Hematopoietic multipotent progenitor cell treated with erythropoietin and hydrocortisone succinate and interleukin-3 and kit ligand, for 6 days (in vitro differentiated cells): ENCODE measurements at places on chromosomes 5 and 9.
A peak's percentile ranks its signal among the peaks of the same experiment; 100 is the strongest.

- no peak for DNase-seq
These were observed 346.7 kb upstream of the KLF4 start for GRCh38 chr9:107836300-107836699.

DNA sequence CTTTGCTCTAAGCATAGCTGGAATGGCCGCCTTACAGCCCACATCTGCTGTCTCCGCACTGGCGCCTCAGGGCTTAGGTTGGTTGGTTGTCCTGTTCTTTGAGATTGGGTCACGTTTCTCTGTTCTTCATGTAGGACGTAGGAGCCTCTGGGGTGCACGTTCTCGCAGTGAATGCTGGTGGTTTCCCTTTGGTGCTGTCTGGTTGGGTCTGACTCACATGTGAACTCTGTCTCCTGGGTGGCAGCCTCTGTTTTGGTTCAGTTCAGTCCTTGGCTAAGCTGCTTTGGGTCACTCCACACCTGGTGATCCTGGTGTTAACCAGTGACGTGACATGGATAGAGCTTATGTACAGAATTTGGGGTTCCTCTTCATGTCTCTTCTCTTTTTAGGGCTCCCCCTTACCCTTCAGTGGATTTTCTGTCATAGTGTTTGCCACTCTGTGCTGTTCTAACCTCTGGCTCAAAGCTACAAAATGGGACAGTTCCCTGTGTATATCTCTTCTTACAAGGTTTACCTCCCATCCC, 12.6 kb upstream of the LPCAT1 start:
- DNase-seq, result no peak

- no peak for DNase-seq
These were observed 37.2 kb upstream of the COL15A1 start for GRCh38 chr9:98906273-98907040.

GRCh38 chr9:19471737-19472648, 63.2 kb downstream of the ACER2 start:
- peak; percentile 73 for DNase-seq

DNA sequence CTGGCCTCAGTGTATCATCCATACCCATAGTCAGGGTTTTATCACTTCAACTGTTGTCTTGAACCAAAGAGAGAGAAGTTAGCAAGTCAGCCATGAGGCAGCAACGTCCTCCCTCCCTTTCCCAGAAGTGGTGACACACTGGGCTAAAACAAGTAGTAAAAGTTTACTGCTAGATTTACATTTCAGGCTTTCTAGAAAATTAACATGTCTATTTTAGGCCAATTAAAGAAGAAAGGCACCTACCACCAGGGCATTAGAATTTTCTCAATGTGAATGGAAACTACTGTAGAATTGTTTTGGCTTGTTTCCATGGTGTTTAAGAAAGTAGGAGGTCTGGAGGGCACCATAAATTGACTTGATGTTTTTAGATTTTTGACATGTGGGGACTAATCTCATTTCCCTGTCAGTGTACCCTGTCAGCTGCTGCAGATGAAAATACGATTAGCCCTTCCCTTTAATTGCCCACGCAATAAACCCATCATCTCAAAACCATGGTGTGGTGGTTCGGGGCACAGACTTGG, 121.8 kb upstream of the ELL2 start:
- no peak for DNase-seq

- DNase-seq, result no peak
These were observed 46.2 kb downstream of the RECK start for GRCh38 chr9:36082931-36083330.

- DNase-seq, result no peak
These were observed 25.6 kb downstream of the STC2 start for GRCh38 chr5:173302546-173303155.

DNA sequence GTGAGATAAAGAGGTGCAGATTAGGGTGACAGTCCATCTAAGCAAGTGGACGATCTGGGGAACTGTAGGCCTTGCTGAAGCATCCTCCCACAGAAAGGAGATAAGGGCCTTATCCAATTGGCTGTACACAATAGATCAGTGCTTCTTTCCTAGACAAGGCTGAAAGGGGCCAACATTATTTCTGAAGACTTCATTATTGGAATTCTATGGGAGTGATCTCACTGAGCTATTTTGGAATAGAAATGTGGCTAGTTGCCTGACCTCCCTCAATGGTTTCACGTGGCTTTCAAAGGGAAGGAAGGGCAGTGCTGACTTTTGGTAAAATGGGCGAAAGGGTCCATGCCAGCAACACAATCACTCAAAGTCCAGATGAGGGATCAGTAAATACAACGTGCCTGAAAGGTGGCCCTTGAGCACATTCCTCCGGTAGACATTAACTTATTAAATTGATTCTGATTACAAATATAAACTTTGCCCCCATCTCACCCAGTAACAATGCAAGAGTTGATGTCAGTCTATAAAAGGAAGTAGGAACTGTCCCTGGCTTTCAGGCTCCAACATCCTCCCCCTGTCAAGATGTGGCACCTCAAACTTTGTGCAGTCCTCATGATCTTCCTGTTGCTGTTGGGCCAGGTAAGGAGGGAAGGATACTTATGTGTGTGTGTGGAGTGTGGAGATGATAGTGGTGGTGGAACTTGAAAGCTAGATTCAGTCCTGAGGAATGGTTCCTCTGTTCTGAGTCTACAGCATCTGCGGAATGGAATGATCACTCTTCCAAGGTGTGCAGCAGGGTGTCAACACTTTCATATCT, at the start of gene LEAP2:
Gene LEAP2 (plus strand): TSS at position 550 of the 811 bp plus-strand sequence. CDS start 27 bp downstream, at position 577.
- DNase-seq, result peak; percentile 36

DNA sequence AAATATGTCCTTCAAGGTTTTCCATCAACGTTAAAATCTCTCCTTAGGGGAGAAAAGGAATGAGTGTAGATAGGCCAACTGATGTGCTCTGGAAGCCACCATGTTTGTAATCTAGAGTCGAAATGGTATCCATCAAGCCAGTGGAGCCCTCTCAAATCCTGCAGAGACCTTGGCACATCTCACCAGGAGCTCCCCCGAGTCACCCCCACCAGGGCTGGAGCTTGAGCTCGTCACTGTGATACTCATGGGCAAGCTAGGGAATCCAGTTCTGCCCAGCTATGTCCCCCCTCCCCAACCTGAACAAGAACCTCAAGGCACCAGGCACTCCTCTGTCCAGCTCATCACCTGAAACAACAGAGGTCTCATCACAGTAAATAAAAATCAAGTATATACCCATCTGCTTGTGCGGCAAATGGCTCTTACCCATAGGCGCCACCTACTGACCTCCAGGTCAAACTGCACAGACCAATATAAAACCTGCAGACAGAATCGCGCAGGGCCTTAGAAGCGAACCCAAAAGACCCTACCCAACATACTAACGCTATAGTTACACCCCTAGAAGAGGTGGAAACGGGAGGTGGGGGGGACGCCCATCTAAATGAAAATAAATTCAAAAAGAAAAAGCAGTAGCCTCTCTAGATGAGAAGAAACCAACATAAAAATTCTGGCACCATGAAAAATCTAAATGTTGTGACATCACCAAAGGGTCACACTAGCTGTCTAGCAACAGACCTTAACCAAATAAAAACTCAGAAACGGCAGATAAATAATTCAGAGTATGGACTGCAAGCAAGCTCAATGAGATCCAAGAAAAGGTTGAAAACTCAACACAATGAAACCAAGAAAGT, 75.0 kb downstream of the TTC39B start:
- peak; percentile 59 for DNase-seq

DNA sequence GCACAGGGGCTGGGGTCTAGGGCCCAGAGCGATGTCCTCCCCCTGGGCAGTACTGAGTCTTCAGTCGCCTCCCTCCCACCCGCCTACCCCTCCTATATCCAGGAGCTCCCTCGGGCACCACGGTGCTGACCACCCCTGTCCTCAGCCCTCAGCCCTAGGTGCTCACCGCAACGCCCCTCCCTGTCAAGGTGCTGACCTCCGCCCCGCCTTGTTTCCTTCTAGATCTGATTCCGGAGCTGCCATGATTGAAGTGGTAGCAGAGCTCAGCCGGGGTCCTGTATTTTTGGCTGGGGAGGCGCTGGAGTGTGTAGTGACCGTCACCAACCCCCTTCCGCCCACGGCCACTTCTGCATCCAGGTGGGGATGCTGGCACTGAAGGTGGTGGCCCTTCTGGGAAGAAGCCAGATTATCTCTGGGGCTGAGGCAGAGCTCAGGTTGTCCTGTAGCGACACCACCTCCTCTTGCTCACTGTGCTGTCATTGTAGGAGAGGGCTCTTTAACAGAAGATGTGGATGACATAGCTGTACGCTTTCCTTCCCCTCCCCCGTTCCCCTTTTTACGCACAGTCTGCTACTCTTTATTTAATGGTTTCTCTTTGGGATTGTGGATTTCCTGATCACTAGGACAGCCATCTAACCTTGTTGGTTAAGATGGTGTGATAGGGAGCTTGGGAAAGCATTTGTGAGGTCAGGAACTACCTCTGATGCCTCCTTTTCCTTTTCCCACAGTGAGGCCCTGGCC, 598 bp downstream of the RGP1 start:
- peak; percentile 48 for DNase-seq

DNA sequence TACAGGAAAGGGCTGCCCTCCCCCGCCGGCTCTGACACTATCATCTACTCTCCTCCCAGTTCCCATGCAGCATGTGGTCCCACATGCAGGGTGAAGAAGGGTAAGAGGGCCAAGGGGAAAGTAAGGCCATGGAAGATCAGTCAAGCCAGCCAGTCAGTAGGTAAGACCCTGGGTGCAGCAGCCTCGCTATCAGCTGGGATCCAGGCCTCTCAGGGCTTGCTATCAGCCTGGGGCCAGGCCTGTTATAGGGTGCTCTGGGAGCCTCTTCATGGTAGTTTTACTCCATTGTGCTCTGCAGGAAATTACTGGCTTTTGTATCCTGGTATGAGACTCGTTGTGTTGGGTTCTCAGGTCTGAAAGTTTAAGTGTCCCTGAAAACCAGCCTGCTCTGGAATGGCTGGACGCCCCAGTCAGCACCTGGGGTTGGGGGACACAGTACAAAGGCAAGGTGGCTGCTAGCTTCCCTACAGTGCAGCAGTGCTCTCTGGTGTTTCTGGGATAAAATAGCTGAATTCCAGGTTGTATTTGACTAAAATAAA, 21.4 kb downstream of the SLC22A4 start:
- DNase-seq, result peak; percentile 93

DNA sequence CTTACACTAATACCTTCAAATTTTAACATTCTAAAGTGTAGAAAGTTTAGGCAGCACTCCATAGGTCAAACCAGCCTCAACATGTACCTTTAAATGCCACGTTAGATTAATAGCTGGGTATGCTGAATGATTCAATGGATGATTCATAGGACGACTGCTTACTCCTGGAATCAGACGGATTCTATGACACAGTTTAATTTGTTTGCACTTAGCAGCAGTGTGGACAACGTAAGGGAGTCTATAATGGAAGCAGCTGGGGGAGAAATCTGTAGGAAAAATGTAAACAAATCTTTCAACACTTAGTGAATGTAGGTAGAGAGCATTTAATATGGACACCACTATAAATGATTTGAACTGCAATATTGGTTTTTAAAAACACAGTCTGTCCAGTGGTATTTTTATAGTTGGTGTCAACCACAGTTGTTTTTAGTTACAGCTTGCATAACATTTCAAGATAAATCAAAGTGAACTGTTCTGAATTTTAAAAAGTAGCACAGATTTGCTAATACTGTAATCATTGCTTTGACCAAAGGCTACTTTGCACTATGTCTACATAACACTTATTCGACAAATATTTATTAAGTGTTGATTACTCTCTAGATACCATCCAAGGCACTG, 701.5 kb upstream of the MEF2C start:
- no peak for DNase-seq

GRCh38 chr9:90843525-90843924, 41.9 kb downstream of the SYK start:
- DNase-seq, result no peak

DNA sequence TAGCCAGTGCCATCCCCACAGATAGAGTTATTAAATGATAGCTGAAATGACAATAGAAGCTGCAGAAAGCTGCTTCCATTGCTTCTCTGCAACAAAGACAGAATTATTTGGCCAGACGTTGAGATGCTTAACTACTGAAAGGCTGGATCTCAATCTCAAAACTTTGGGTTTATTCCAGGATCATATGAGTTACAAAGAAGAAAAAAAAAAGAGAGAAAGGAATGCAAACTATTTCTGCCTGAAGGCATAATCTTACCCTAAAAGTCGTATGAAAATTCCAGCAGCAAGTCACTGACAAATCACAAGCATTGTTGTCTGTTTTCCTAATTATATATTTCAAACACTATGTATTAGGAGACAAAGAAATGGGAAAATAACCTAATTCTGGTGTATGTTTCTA, 12.8 kb upstream of the TYRP1 start:
- DNase-seq, result no peak

GRCh38 chr5:33369485-33370465, 71.0 kb upstream of the TARS1 start:
- no peak for DNase-seq

GRCh38 chr9:110047955-110048402, 160.0 kb downstream of the C9orf152 start:
- DNase-seq, result no peak

- DNase-seq, result no peak
These were observed 1.7 kb upstream of the PTPDC1 start for GRCh38 chr9:94082553-94082952.

GRCh38 chr5:114327987-114328386, 33.9 kb upstream of the KCNN2 start:
- no peak for DNase-seq

DNA sequence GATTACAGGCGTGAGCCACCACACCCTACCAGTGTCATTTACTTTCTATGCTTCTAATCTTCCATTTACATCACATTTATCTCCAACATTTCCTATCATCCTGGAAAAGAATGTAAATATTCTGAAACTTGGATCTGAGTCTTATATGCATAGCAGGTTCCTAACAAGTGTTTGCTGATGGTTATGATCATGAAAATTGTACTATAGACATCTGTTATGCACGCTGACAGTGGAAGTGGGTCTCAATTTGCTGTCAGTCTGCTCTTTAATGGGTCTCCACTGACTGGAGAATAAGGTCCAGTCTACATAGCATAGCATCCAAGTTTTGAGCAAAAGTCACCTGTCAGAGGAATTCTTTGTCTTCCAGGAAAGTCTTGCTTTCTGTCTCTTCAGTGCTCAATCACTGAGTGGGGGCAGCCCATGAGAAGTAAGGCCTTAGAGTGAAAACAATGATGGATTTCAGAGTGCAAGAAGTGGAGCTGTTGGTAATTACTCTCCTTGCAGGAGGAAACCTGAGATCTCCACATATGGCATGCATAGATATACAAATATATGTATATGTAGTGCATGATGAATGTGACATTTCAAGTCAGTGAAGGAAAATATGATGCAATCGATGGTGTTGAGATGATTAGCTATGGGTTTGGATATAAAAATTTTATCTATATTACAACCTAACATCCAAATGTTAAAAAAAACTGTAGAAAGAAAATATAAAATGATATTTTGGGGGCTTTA, 29.2 kb upstream of the MSANTD3 start:
- no peak for DNase-seq

- peak; percentile 48 for DNase-seq
These were observed 138.0 kb upstream of the KCNN2 start for GRCh38 chr5:114223866-114224265.

- DNase-seq, result no peak
These were observed 23.4 kb downstream of the LARP1 start for GRCh38 chr5:154778534-154778933.

DNA sequence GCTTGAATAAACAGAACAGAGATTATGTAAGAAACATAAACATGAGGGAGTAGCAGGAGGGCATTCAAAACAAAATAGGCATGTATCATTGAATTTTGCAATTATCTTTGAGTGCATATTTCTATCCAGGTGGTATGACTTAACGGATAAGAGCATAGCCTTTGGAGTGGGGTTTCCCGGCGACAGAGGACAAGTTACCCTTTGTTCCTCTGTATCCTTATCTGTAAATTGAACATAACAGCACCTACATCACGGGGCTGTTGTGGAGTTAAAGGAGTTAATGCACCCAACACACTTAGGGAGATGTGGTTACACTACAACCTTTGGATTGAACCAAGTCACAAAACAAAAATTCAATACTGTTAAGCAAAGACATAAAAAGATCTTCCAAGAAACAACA, 314.6 kb upstream of the KIF2A start:
- DNase-seq, result no peak
